Hematopoietic multipotent progenitor cell (in vitro differentiated cells): ENCODE measurements at places on chromosomes 1 and 21.

GRCh38 chr1:3978196-3978989, 78.3 kb upstream of the C1orf174 start:
- DNase-seq = no peak

DNA sequence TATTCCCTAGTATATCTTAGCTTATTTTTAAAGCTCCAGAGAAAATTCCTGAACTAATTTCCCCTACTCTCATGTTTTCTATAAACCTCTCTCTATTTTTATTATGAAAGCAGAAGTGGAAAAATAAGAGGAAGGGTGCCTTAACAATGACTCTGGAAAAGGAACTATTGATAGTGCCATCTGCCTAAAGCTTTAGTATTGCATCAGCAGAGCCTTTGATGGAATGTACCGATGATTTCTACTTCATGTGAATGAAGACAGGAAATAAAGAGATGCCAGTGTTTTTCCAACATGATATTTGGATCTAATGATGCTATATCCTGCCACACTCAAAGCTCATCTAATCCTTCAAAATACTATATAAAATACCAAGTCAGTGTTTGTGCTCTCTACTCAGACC, 35.1 kb downstream of the TNFSF18 start:
- DNase-seq = peak; percentile 14

- no peak for DNase-seq
Measured at GRCh38 chr1:68322837-68323687, 90.7 kb upstream of the WLS start.

- DNase-seq = peak; percentile 28
Measured at GRCh38 chr1:241531195-241532161, 700 bp upstream of the KMO start.

DNA sequence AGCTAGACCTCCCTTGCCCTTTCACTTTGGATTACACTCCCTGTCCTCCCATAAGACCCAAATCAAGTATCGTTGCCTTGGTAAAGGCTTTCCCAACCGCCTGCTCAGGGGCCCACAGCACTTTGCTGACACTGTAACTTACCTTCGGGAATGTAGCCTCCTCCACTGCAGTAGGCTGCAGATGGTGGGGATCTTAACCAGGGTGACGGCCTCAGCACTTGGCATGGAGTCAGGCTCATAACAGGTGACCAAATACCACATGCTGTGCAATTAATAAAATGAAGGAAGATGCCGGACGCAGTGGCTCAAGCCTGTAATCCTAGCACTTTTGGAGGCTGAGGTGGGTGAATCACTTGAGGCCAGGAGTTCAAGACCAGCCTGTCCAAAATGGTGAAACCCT, 88.7 kb upstream of the IRF2BP2 start:
- DNase-seq = no peak

DNA sequence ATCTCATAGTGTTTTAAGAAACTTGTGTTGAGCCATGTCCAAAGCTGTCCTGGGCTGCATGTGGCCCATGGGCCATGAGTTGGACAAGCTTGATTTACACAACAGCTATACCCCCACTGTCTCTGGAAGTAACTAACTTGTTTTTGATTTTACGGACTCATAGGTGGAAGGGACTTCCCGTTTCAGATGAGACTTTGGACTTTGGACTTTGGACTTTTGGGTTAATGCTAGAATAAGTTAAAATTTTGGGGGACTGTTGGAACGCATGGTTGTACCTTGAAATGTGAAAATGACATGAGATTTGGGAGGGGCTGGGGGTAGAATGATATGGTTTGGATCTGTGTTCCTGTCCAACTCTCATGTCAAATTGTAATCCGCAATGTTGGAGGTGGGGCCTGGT, 52.6 kb upstream of the ZSWIM5 start:
- DNase-seq = no peak

- peak; percentile 39 for DNase-seq
Measured at GRCh38 chr1:22880174-22880601, 92.5 kb downstream of the LACTBL1 start.

DNA sequence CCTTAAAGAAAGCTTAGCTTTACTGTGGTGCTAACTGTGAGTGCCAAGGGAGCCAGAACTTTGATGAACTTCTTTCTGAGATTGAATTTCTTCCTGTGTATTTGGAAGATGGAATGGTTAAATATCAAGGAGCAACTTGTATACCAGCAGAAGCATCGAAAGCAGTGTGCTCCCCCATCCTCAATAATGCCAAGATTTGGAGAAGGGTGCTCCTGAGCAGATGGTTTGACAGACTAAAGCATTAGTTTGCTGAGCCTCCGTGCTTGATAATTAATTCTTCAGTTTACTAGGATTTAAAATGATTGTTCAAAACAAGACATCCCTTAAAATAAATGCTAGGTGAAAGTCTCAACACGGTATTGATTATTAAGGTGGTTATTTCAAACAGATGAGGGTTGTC, 42.4 kb upstream of the AKT3 start:
- no peak for DNase-seq

- no peak for DNase-seq
Measured at GRCh38 chr1:68173283-68173935, 58.9 kb downstream of the WLS start.

DNA sequence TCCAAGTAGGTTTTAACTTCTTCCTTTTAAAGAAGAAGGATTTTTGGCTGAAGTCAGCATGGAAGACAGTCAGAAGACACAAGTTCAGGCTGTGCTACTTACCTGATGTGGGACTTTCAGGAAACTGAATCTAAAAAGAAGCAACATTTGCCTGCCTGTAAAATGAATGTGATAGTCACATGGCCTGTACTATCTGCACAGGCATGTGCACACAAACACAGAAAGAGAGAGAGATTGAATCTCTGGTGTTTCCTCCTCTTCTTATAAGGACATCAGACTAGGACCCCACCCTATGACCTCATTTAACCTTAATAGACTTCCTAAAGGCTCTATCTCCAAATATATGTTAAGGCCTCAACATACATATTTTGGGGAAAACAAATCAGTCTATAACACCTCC, 542.9 kb downstream of the PLPP3 start:
- no peak for DNase-seq

DNA sequence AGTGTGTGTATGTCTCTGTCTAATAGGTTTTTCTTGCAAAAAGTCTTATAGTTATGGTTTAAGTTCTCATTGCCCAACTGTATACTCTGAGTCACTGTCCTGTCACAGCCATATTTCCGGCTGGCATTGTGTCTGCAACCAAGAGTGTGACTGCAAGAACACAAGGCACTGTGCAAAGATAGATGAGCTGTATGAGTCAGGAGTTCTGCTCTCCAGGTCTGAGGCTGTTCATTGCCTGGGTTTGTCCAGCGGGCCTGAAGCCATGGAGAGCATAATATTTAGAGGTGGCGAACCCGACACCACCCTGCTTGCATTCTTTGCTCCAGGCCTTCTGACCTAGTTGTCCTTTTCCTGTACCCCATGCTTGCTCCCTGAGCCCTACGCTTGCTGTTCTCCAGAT, 50.9 kb upstream of the CNIH3 start:
- no peak for DNase-seq

- no peak for DNase-seq
Measured at GRCh38 chr1:57329001-57329527, 94.8 kb downstream of the DAB1 start.

DNA sequence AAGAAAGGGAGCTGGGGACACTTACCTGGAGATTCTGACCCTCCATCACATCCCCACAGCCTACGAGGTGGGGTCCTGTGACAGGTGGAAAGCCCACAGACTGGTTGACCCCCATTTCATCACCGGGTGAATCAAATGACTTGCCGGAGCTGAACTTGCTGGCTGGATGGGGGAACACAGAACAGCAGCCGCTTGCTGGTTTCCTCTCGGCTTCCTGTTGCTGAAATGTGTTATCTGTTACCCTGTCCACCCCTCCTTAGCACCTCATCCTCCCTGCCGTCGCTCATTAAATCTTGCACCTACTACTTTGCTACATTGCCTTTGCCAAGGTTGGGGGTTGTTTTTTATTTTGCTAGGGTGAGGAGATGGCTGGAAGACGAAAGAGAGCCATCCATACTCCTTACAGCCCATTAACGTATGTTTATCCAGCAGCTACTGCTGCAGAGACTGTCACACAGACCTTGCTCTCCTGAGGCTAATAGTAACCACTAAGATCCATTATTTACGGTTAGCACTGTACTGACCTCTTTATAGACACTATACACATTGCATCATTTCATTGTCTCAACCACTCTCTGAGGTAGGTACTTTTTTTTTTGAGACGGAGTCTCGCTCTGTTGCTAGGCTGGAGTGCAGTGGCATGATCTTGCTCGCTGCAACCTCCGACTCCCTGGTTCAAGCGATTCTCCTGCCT, 7.0 kb downstream of the PAFAH2 start:
- no peak for DNase-seq

DNA sequence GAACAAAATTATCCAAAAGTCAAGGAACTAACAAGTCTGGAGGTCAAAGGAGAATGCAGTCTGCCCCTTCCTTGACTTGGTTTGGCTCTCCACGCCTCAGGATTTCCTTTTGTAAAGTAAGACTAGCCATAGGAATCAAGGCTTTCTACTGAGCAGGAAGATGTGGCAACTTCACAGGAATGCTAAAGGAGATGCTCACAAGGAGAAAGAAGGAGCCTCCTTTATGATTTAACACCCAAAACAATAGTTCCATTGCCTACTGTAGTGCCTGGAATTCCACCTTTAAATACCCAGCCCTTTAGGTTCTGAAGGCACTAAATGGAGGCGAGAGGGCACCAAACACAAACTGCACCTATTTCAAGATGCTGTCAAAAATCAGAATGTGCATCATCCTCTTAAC, 176.3 kb upstream of the NFIA start:
- no peak for DNase-seq

GRCh38 chr1:200346700-200347099, 63.1 kb downstream of the ZNF281 start:
- DNase-seq = no peak

DNA sequence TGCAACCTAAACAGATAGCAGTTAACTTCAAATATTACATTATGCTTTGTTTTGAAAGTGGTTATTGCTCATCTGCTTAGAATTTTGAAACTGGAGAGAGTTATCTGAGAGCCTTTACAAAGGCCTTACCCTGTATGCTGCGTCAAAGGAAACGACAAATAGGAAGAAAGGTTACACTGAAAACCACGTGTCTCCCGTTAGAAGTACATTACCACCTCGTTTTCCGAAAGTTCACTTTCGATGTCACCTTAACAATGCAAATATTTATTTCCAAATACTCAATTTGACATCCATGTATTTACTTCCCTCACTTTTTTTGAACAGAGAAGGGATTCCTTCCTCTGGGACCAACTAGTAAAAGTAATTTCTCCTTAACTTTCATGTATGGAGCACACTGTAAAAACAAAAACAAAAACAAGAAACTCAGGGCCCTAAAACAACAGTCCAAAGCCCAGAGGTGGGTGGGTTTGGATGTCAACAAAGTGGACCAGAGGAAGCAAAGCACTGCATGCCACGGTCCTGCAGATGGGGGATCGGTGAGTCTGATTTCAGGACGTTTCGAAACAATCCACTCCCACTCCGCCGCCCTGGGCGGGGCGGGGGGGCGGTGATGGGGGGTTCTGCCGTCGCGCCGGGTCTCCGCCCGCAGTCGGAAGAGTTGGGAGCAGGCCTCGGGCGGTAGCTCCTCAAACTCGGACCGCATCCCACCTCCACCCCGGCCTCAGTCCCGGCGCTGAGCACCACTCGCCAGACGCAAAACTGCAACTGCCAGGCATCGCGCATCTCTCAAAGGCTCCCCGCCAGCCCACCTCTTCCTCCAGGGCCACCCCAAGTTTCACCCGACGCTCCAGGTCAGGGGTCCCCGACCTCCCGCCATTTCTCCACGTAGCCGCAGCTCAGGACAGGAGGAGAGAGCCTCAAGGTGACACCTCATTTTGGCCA, 841 bp downstream of the ADSS2 start:
- DNase-seq = peak; percentile 63

GRCh38 chr1:59767119-59767518, 47.6 kb upstream of the HOOK1 start:
- DNase-seq = no peak

- DNase-seq = no peak
Measured at GRCh38 chr1:113439277-113439670, 49.0 kb downstream of the MAGI3 start.
